ENCODE measurements at places on chromosomes 2 and 18. TPM values are rescaled to one million over a fixed set of nuclear protein-coding genes. Genes with fewer than 3 reads are reported as not detected.
A peak's percentile ranks its signal among the peaks of the same experiment; 100 is the strongest.

DNA sequence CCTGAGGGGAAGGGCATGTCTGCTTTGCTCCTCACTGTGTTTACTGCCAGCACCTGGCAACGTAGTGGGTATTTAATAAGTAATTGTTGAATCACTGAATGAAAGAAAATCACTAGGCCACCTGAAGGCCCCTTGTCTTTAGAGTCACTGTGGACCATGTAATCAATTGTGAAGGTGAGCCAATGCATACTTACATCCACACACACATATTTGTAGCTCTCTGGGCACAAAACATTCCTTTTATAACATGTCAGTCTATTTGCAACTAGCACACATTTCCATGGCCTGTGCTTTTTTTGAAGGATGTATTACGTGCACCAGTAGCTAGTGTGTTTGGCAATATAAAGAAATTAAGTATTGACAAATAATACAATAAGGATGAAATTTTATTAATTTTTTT is 11.2 kb downstream of the ATP8B1 start:
- no peak for DNase-seq

- no peak for DNase-seq
Measured at GRCh38 chr2:173692068-173692467, 273.1 kb downstream of the SP3 start.

DNA sequence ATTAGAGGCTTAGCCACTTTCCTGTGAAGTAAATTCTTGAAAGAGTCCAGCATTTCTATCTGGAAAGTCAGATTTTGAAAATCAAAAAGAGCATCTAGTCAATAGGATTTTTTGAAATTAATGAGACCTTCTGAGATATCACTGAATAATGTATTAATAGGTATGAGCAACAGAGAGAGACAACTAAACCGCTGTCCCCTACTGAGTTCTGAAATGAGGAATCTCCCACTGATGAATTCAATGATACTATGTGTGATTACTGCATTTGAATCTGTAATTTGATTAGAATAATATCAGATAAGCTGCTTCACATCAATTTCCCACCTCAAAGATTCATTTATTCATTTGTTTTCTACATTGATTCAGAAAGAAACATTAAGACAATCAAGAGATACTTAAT is 252.8 kb downstream of the TMX3 start:
- DNase-seq, result no peak

RELCH gene
- 19.6 TPM for polyA plus RNA-seq

- no peak for DNase-seq
Measured at GRCh38 chr2:178273787-178274360, 79.6 kb downstream of the OSBPL6 start.

GRCh38 chr2:221254299-221254698 is 317.8 kb downstream of the EPHA4 start:
- DNase-seq, result no peak

DNA sequence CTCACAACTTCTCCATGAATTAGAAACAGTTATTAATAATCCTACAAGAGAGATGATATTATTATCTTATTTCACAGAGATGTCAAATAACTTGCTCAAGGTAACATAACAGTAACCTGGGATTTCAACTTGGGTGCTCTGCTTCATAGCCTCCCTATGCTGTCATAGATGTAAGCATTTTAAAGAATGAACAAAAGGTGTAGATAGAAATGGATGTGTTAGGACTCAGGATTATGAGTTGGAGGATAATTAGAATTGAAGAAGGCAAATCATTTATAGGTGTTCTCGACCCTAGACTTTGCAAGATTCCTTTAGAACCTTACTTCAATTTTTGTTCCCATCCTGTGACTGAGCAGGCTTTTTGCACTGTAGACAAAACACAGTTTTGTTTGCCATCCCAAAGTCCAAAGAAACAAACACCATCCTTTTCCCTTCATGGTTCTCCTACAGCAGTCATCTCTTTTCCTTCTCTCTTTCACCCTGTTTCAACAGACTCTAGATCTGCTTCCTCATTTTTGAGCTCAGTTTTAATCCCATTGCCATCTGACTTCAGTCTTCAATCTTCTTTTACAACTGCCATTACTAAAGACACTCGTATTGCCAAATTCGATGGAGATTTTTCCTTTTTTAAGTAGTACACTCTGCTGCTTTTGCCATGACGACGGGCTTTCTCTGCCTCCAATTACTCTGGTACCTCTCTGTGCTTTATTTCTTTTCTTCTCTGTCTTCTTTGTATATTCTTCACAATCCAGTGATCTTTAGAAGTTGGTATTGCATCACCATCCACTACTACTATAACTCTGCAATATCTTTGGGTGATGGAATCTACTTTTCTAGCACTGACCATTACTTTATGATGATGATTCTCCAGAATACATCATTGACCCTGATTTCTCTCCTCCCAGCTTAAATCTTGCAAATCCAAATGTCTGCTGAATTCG is 4.5 kb downstream of the HNMT start:
- no peak for DNase-seq

ANKRD39 gene
- 7.3 TPM for polyA plus RNA-seq

- DNase-seq, result no peak
Measured at GRCh38 chr2:229296536-229296935, 25.4 kb upstream of the PID1 start.

DNA sequence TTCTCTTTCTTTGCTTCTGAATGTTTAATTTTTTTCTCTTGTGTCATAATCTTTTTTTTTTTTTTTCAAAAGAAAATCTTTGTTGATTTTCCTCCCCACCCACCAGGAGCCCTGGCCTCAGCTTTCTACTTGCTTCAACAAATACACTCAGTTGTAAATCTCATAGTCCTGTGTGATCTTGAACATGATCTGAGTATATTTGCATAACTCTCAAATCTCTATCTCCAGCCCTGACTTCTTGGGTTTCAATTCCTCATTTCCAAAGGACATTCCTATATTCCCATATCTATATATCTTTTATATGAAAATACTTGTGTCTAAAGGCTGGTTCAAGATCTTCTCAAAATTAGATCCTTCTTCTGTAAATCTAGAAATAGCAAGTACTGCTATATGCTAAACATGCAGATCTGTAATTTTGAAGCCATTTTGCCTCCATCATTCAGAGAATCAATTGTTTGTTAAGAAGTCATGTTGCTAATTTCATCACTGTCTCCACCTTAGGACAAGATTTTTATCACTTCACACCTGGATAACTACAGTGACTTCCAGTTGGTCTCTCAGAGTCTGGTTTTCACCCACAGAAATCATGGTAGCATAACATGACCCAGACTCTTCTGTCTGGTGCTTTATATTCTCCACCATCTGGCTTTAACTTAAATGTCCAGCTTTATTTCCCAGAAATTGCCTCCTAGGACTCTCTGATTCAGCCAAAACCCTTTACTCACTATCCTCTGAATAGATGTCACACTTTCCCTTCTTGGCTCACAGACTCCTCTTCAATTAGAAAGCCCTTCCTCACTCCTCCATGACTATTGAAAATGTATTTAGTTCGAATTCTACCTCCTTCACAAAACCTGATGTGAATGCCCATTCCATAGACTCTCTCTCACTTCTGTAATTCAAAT is 98.1 kb downstream of the ZEB2 start:
- no peak for DNase-seq

DNA sequence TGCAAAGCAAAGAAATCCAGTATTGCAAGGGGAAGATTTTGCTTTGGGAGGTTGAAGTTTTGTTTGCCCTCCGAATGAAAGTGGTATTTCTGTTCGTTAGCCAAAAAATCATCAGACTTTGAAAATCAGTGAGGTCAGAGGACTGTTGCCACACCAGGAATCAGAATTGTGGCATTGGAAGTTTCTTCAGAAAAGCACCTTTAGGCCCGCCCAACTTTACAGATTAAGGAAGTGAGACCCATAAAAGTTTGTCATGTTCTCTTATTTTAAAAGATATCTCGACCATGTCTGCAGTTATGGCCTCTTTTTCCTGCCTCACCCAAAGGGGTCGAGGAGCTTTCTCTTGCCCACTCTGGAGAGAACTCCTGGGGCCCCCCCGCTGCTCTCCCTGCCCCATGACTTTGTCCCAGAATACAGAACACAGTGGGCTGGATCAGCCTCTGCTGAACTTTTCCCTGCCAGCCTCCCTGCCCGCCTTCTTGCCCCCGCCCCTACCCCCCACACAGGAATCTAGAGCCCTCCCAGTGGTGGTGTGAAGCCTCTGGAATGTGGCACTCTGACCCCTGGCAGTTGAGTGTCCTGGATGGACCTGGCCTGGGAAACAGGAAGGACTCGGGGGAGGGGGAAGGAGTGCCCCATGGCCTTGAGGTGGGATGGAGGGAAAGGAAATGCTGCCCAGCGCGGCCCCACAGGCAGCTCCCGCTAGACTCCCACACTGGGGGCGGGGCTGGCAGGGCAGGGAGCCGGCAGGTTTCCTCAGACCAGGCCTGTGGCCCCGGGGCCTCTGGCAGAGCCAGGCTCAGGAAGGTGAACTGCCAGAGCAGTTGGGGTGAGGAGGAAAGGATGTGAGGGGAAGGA is 25.3 kb downstream of the CRIM1 start:
- DNase-seq, result no peak

ARHGEF4 gene
- not detected for polyA plus RNA-seq

DNA sequence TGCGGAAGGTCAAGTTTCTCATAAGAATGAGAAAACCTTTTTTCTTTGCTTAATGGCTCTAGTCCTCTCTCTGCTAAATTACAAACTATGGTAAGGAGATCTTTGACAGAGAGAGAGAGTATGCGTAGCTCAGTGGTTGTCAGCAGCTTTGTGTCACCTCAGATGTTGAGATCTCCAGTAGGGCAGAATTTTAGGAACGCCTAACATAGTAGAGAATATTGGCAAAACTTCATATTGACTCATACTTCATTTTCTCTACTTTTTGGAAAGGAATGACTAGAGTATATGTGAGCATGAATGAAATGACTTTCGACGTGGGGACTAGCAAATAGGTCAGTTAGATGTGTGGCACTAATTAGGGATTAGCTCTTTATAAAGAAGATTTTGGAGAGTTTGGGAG is 64.0 kb downstream of the WDR7 start:
- no peak for DNase-seq

CRYGD gene
- polyA plus RNA-seq, result not detected

SF3B6 gene
- polyA plus RNA-seq, result 209 TPM

RIT2 gene
- not detected for polyA plus RNA-seq

TMEM198 gene
- not detected for polyA plus RNA-seq

DNA sequence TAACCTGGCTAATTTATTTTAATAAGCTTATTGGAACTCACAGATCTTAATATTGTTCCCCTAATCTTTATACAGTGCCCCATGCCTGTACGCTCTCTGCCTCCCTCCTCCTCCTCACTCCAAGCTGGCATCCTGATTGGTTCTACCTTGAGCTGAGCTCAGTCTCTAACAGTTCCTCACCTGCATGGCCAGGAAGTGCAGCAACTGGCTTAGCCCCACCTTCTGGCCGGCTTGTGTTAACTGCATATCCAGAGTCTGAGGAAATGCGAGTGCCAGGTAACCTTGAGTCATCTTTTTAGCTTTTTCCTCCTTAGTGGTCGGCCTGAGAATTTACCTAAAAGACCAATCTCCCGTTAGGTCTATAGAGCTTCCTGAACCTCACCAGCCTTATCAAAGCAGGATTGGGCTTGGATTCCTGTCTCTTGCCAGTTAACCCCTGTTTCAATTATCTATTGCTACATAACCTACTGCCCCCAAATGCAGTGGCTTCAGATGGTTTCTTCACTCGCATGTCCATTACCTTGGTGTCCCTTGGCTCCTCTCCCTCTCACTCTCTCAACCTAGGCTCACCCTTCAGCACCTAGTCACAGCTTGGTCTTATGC is 89.5 kb upstream of the STK39 start:
- DNase-seq, result peak; percentile 10

ASXL2 gene
- 10.4 TPM for polyA plus RNA-seq

- DNase-seq, result no peak
Measured at GRCh38 chr2:10103179-10103578, 19.4 kb upstream of the RRM2 start.

HOXD13 gene
- not detected for polyA plus RNA-seq

LRRC30 gene
- polyA plus RNA-seq, result not detected

DNA sequence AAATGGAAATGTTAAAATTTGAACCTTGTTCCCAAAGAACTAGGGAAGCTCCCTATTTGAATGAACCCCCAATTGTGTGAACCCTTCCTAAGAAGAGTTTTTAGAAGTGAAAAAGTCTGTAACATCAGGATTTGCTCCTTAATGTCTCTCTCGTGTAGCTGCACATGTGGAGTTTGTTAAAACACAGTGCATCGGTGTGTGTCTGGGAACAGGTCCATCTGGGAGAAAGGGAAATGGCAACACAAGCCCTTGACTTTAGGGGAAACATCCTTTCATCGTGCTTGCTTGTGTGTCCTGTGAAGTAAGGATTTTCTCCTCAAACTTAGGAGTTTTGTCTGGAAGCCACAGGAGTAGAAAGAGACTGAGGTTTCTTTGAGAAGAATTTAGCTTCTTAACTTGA is 203.9 kb downstream of the PRKCE start:
- DNase-seq, result no peak

SH3BP4 gene
- 2.1 TPM for polyA plus RNA-seq

GRCh38 chr2:156955701-156956100 is 301.8 kb upstream of the GALNT5 start:
- no peak for DNase-seq

GRCh38 chr2:151729837-151730236 is 4.4 kb downstream of the NEB start:
- DNase-seq, result no peak

- DNase-seq, result no peak
Measured at GRCh38 chr18:55654986-55655385, 67.0 kb upstream of the TCF4 start.

- DNase-seq, result no peak
Measured at GRCh38 chr2:98469862-98470544, 25.3 kb downstream of the INPP4A start.

KRTCAP3 gene
- polyA plus RNA-seq, result 3.9 TPM

- peak; percentile 42 for DNase-seq
Measured at GRCh38 chr2:12617366-12617765, 99.4 kb upstream of the TRIB2 start.

GRCh38 chr2:236565212-236565611 is 4.4 kb upstream of the ACKR3 start:
- no peak for DNase-seq

CHRND gene
- polyA plus RNA-seq, result not detected

FAM161A gene
- 0.95 TPM for polyA plus RNA-seq

DNA sequence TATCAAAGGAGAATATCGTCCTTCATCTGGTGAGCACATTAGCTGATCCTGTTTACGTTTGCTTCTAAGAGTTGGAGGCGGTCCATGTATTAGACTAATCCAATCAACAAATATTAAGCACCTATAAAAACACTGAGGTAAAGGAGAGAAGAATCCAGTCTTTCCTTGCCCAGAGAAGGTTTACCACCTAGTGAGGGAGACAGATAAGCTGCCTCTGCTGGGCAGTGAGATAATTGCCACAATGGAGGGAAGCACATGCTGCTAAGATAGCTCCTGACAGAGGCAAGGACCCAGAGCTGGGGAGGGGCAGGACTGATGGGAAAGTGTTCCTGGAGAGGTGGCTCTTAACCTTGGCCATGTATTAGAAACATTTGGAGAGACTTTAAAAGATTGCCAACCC is 36.7 kb upstream of the ST8SIA5 start:
- no peak for DNase-seq

GRCh38 chr2:138716183-138716582 is 64.0 kb downstream of the NXPH2 start:
- no peak for DNase-seq

DNA sequence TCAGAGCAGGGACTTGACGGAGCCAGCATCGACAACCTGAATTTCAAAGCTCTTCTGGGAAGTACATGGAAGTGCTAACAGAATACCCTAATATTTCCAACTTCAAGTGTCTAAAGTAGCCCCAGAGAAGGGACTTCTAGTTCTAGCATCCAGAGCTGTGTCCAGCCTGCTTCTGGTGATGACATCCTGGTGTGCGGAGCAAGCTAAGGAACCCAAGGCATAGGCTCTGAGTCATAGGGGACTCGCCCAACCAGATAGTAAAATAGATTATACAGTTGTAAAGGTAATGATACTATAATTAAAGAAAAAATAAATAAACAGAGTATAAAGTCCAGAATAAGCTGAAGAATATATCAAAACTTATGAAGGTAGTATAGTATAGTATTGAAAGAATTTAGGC is 108.1 kb upstream of the SERPINE2 start:
- no peak for DNase-seq

All from naive B cell (primary cell).